NCI-H69 (cell line): ENCODE measurements at places on chromosomes 4 and X.

DNA sequence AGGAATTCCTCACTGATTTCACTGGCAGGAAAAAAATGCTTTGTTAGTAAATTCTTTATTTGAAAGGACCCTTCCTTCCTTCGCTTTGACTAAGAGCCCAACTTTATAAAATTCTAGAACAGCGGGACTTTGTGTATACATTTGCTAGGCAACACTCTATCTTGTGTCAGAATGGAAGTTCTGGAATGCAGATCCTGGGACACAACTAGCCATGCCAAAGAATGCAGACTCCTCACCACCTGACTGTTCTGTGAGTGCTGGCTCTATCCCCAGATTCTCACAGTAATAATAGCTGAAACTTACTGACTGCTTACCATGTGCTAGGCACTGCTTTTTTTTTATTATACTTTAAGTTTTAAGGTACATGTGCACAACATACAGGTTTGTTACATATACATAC is 73.3 kb upstream of the ZDHHC15 start:
- no peak for DNase-seq

- no peak for DNase-seq
Measured at GRCh38 chr4:33116871-33117270, 2396.7 kb downstream of the PCDH7 start.

GRCh38 chrX:43835559-43835958 is 46.7 kb downstream of the MAOB start:
- no peak for DNase-seq

- no peak for DNase-seq
Measured at GRCh38 chr4:3339577-3339976, 46.8 kb downstream of the RGS12 start.

DNA sequence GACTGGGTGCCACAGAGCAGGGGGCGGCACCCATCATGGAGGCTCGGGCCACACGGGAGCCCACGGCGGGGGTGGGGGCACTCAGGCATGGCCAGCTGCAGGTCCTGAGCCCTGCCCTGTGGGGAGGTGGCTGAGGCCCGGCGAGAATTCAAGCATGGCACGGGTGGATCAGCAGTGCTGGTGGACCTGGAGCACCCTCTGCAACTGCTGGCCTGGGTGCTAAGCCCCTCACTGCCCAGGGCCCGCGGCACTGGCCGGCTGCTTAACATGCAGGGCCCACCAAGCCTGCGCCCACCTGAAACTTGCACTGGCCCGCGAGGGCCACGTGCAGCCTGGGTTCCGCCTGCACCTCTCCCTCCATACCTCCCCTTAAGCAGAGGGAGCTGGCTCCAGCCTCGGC is 258.6 kb downstream of the CENPC start:
- no peak for DNase-seq

DNA sequence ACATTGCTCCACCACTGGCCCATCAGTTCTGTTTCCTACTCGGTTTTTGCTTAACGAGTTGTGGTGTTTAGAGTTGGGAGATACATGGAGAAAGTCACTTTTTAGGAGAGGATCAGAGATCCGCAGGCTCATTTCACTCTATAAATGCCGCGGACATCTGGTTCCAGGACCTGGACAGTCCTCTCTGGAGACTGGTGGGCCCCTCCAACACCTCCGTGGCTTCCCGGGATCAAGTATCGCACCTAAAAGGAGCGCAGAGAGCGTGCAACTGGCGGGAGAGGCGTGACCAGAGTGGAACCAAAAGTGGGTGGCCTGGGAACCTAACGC is 9.9 kb upstream of the CLTRN start:
- no peak for DNase-seq

GRCh38 chrX:104193485-104193884 is 27.2 kb downstream of the FAM199X start:
- DNase-seq: no peak

GRCh38 chr4:45036677-45037076 is 310.3 kb upstream of the GNPDA2 start:
- DNase-seq: peak; percentile 51

- DNase-seq: peak; percentile 58
Measured at GRCh38 chr4:121277194-121278105, 103.4 kb downstream of the QRFPR start.

- no peak for DNase-seq
Measured at GRCh38 chr4:146458594-146458993, 63.1 kb downstream of the SLC10A7 start.

DNA sequence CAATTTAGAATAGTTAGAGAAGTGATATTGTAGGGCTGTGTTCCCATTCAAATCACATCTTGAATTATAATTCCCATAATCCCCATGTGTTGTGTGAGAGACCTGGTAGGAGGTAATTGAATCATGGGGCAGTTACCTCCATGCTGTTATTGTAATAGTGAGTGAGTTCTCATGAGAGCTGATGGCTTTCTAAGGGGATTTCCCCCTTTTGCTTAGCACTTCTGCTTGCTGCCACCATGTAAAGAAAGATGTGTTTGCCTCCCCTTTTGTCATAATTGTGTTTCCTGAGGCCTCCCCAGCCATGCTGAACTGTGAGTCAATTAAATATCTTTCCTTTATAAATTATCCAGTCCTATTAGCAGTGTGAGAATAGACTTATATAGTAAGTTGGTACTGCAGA is 53.2 kb downstream of the LPAR4 start:
- no peak for DNase-seq

- no peak for DNase-seq
Measured at GRCh38 chr4:185101354-185101890, 41.6 kb upstream of the SLC25A4 start.

- DNase-seq: no peak
Measured at GRCh38 chr4:99915449-99915848, 21.2 kb upstream of the LAMTOR3 start.

DNA sequence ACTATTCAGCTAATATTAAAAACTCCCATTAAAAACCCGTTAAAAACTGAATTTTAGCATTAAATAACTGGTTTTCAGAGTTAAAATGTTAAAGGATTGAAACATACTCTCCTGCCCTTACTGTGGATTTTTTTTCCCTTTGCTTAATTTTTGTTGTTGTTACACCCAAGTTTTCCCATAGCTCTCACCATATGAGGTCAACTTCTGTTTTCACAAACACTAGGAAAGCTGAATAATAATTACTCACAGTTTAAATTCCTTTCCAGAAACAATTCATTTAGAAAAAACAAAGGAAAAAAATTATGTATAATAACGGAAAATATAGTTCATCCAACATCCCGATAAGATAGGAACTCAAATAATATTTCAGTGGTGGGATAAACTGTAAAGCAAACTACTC is 129.0 kb downstream of the PPP3CA start:
- DNase-seq: no peak

GRCh38 chr4:115668396-115668795 is 555.0 kb upstream of the NDST4 start:
- no peak for DNase-seq

DNA sequence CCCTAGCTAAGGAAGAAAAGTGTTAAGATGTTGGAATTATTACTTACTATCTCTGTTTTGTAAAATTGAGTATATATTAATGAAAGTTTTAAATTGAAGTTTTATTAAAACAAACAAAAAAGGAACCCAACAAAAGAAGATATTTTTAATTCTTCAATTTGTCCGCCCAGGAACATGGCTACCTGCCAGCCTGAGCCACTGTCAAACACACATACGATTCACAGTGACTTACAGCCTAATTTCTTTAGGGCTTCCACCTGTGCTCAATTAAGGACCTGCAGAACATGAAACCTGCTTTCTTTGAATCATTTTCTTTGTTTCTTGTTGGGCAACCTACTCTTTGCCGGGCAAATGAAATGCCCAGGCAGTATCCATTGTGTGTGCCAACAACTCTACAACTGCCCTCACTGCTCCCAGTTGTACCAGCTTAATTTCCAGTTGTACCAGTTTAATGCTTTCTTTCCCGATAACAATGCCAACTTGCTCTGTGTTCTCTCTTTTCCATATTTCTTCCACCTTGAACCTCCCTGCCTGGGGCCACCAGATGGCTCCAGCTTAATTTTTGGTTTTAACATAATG is 181.7 kb downstream of the GBA3 start:
- DNase-seq: peak; percentile 68

DNA sequence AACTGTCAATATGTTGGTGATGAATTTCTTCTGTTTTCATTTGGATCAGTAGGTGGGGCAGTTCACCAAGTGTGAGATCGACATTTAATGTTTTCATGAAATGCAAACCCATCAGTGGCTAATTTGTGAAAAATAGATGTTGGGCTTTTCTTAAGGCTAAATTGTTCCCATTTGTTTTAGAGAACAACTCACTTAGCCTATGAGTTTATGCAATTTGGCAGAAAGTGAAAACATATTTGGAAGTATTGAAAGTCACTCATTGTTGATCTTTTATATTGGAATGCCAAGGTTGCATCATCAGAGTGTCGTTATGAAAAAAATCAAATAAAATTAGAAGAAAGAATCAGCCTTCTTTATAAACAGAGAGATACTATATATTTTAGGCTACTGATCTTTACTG is 132.4 kb downstream of the RPA4 start:
- no peak for DNase-seq

- peak; percentile 93 for DNase-seq
Measured at GRCh38 chrX:119871599-119872395, at the start of the genes NDUFA1 and RNF113A. Gene NDUFA1 (plus strand): TSS chrX:119871832. CDS start chrX:119871912, 80 bp downstream. Gene RNF113A (minus strand): TSS chrX:119871733. CDS start chrX:119871613, 120 bp downstream.

DNA sequence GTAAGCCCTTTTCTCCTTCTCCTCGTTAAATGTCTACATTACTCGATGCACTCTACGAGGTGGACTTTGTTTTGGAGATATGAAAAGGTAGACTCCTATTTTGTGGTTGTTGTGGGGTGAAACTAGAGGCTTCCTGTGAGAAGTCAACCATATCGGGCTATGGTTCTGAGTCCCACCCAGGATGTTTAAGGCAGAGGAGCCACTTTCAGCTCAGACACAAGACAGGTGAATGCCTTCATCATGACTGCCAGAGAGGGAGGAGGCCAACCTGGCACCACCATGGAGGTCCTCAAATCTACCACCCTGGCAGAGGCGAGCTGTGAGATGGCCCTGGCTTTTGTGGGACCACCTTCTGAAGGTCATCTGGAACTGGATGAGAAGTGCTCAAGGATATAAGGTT is 154.4 kb upstream of the KLF3 start:
- DNase-seq: no peak

- no peak for DNase-seq
Measured at GRCh38 chr4:147842573-147842972, 110.7 kb downstream of the ARHGAP10 start.

DNA sequence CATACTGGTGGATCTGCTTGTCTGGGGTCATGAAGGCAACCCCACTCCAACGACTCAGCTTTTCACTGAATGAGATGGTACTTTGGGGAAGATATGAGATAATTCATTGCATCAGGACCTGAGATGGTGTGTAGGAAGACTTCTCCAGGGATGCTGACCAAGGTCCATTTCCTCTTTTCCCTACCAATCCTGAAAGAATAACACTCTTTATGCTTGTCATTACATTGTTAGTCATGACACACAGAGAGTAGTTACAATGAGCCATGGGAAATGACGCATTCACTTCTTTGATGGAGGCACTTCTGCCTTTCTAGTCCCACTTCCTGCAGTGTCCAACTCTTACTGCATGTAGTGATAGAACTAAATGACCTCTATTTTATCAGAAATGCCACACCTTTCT is 58.6 kb downstream of the AREG start:
- DNase-seq: no peak

DNA sequence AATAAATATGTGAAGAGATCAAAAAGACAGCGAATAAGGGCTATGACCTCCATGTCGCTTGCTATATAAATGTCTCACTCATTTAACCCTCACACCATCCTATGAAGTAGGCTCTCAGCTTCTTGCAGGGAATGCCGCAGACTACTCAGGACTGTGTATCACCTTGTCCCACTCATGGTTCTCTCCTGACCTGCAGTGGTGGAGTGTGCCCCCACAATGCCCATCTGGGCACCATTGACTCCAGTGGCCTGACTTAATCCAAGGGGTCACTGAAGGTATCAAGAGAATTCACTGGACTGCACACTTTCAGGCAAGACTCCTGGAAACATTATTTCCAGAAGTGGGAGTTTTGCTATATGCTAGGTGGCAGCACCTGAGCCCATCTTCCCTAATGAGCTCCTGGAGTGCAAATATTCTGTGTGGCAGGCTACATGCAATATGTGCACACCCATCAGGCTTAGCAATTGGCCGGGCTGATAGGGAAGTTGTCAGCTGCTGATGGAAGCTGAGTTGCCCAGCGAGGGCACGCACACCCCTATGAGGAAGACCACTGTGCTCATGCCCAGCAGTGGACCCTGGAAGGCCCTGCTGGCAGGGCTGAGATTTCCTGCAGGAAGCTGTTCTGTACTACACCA is 8.2 kb upstream of the EFNB1 start:
- peak; percentile 33 for DNase-seq

DNA sequence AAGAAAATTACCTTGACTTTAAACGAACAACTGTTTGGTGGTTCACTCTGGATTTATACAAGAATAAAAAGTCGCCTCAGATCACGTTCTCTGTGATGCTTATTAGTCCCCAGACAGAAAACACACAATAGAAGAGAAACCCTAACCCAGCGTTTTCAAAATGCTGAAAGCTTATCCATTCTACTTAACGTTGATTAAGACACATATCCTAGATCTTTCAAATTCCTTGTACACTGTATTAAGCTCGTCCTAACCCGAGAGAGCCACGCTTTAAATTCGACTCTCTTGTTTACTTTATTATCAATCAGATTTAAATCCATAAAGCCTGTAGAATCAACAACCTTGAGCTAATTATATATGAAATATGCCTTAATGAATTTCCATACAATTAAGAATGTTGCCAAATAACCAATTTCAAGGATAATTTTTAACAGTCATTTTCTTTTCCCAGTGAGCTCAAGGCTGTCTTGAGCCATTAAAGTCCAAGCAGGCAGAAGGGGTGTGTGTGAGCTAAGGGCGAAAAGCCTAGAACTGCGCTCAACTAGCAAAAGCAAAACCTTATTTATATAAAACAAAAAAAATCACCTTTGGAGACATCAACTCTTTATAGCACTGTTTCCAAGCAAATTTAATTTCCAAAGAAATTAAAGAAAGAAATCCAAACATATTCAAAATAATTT is 981 bp upstream of the PITX2 start:
- peak; percentile 33 for DNase-seq

GRCh38 chr4:89733946-89734345 is 103.0 kb downstream of the SNCA start:
- no peak for DNase-seq

DNA sequence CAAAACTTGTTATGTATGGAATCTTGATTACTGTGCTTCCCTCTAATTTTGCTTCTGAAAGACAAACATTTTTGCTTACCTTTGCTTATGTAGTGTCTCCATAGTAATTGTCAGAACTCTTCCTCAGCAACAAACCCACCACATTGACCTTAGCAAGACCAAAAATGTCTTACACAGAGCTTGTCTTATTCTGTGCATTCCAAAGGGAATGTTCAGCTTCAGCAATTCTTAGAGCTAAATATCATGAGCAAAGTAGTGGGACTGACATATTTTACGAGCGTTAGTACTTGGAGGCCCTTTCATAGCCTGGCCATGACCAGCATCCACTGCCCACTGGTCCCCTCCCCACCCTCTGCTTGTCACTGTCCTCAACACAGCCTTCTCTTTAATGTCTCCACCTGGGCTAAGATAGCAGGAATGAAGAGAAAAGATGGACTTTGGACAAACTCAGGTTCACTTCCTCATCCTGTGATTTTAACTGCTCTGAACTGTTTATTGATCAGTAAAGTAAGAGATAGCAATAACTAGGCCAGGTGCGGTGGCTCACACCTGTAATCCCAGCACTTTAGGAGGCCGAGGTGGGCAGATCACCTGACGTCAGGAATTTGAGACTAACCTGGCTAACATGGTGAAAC is 15.5 kb upstream of the SH3D19 start:
- no peak for DNase-seq
